ENCODE measurements at places on chromosomes 5 and 9.

DNA sequence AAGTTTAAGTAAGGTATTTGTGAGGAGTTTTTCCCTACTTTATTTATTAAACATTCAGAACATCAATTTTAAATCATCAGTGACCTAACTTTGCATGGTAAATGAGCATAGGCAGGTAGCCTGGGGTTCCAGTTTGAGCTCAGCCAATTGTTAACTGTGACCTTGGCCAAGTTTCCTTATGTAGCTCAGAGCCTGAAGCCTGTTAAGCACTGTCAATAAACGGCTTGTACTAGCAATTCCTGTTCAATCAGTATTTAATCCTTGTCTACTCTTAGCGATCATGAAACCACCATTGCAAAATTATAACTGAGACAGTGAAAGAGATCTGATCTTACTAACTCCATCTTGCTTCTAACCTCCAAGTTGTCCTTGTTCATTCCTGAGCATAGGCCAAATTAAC, 4.7 kb upstream of the SOWAHA start:
- no peak for DNase-seq

DNA sequence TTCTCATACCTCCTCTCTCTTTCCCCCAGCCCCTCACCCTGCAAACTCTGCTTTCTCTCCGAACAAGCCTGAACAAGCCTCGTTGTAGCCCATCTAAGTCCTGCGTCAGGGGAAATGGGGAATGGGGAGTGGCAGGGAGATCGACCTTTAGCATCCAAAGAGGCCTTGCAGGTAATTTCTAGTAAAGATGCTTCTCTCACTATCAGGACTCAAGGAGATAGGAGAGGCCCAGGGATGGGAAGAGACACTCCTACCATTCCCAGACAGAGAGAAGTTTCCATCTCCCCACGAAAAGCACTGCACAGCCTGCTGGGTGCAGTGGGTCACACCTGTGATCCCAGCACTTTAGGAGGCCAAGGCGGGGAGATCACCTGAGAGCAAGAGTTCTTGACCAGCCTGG, 44.4 kb upstream of the CTNNA1 start:
- DNase-seq, result no peak

- no peak for DNase-seq
Observed at GRCh38 chr9:129436751-129437625, 183.9 kb downstream of the C9orf50 start.

GRCh38 chr9:523444-523843, 308.8 kb downstream of the DOCK8 start:
- no peak for DNase-seq

- no peak for DNase-seq
Observed at GRCh38 chr5:150147670-150148069, 8.0 kb downstream of the PDGFRB start.

- DNase-seq, result no peak
Observed at GRCh38 chr5:164020116-164020515, 514.7 kb downstream of the MAT2B start.

GRCh38 chr9:138117836-138118235, 240.3 kb downstream of the CACNA1B start:
- no peak for DNase-seq

- DNase-seq, result no peak
Observed at GRCh38 chr9:36193023-36193422, 2.3 kb downstream of the CLTA start.

DNA sequence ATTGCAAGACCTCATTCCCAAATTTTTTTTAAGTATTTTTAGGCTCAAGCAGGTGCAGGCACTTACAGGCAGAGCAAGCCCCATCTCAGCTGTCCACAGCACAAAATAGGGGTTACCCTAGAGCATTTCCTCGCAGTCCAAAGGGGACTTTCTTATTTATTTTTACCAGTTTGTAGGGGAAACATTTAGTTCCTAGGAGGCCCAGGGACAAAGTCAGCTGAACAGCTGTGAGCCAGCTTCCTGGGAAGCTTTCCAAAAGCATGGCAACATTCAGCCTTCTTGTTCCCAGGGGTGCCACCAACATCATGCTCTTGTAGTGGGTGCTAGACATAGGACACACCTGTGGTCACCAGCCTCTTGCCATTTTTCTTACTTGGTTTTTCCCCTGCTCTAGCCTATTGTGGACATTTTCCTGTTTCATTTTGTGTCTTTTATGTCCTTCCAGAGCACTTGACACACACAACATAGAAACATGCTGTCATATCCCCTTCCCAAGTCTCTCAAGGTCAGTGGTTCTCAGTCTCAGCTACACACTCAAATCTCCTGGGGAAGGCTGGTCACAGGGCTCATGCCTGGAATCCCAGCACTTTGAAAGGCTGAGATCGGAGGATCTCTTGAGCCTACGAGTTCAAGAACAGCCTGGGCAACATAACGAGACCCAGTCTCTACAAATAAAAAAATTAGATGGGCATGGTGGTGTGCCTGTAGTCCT, 38.2 kb downstream of the HAVCR1 start:
- no peak for DNase-seq

GRCh38 chr9:128685636-128686489, 3.2 kb upstream of the SET start:
- DNase-seq, result no peak

- no peak for DNase-seq
Observed at GRCh38 chr5:80644900-80645299, 9.6 kb upstream of the MSH3 start.

DNA sequence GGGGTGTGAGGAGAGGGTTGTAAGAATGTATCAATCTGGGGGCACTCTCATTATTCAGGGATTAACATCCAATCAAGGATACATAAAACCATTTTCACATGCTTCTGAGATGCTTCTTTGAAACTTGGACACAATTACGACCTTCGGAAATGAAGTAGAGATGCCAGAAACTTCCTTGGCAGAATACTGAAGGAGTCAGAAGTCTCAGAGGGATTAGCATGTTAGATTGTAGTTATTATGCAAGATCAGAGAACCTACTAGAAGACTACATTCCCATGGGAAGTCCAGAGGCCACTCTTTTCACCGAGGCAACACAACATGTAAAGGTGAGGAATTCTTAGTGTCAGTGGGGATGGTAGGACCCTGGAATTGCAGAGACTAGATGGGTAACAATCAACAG, 5.1 kb upstream of the SLC22A4 start:
- DNase-seq, result no peak

GRCh38 chr5:34054400-34054729, 11.4 kb upstream of the C1QTNF3 start:
- no peak for DNase-seq

- no peak for DNase-seq
Observed at GRCh38 chr5:99949361-99949760, 585.8 kb upstream of the FAM174A start.

GRCh38 chr5:118565335-118565971, 422.9 kb downstream of the DTWD2 start:
- no peak for DNase-seq

GRCh38 chr9:70962761-70963440, 158.5 kb downstream of the TRPM3 start:
- no peak for DNase-seq

- DNase-seq, result no peak
Observed at GRCh38 chr5:50767588-50767987, 101.2 kb downstream of the PARP8 start.

DNA sequence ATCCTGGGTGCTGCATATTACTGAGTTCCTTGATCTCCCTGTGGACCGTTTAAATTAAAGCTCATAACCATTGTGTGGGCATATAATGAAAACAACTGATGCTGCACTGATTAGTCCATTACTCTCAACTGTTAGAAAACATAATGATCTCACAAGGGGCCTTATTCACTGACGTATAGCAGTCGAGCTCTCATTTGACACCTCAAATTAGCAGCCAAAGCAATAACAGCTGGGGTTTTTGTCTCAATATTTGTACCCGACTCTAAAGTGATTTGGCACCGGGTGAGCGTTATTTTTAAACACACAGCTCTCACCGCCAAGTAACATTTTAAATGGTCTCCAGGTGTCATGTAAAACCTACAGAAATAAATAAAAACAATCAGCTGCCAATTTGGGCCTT, 252.2 kb upstream of the PANK3 start:
- no peak for DNase-seq

GRCh38 chr9:129254566-129255287, 76.7 kb upstream of the IER5L start:
- no peak for DNase-seq

DNA sequence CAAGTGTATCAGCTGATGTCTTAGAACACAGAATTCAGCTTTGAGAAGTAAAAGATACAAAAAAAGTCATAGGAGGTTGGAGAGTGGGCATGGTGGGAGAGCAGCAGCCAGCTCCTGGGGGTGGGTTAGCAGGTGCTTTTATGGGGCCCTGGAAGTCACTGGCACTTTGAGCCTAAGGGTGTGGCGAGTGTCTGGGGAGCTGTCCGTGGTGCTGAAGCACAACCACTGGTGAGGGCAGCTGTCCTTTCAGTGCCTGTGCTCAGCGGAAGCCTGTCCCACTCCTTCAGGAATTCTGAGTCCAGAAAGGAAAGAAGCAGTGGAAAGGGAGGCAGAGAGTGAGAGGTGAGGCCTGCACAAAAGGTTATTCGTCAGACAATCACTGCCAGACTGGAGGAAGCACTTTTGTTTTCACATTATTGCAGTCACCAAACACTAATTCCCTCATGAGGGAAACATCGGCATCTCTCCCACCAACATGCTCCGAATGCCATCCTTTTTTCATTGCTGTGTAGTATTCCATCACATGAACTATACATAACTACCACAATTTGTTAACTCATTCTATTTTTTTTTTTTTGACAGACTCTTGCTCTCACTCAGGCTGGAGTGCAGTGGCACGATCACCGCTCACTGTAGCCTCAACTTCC, 59.4 kb upstream of the RAPGEF1 start:
- peak; percentile 79 for DNase-seq

DNA sequence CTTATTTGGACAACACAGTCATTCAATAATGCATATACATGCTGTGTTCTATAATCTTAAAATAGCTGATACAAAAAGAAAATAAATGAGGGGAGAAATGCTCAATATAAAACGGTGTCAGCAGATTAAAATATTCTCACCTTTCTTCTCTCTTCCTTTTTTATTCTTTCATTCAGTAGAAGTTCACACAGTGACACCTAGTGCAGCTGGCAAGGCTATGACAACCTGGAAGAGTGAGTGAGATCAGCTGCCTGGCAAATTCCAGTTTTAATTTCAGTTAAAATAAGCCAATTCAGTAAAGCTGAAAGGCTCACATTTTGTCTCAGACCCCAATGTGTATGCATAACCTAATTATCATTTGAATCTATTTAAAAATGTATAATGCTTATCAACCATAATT, 150.3 kb downstream of the RASEF start:
- no peak for DNase-seq

GRCh38 chr9:114007991-114008666, 70.0 kb downstream of the AMBP start:
- peak; percentile 54 for DNase-seq

DNA sequence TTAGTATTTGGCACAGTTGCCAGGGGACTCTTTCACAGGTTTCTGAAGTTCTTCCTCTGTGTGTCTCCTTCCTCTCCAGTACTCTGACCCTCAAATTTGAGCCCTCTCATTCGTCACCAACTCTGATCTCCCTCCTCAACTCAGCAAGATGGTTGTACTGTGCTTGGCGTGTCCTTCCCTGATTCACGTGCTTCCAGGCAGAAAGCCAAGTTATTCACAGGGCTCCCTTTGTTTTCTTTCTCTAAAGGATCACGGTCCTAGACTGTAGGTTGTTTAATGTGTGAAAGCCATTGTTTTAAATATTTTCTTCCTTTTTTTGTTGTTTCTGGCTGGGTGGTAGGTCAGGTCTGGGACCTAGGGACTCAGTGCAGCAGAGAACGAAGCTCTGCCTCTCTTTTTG, 142.9 kb downstream of the DMAC1 start:
- DNase-seq, result no peak

- no peak for DNase-seq
Observed at GRCh38 chr5:76867827-76868693, 18.2 kb downstream of the S100Z start.

DNA sequence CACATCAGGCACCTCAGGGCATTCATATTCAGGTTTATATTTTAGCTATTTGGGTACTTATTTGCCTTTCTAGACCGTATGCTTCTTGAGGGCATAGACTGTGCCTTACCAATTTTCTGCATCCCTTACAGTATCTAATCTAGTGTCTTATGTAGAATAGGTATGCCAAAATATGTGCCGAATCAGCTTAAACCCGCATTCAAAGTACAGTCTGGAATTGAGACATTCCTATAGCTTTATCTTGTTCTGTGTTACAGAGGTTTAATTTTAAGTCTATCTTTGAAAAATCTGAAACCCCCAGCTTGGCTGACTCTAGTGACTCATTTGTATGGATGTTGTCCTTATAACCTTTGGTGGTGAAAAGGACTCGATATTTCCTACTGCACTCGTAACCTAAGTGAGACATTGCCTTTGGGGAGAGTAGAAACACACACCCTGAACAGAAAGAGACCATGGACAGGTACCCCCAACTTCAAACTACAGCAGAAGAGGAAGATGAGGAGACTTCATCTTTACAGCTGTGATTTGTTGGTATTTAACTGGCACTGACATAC, 27.0 kb upstream of the TMOD1 start:
- no peak for DNase-seq

DNA sequence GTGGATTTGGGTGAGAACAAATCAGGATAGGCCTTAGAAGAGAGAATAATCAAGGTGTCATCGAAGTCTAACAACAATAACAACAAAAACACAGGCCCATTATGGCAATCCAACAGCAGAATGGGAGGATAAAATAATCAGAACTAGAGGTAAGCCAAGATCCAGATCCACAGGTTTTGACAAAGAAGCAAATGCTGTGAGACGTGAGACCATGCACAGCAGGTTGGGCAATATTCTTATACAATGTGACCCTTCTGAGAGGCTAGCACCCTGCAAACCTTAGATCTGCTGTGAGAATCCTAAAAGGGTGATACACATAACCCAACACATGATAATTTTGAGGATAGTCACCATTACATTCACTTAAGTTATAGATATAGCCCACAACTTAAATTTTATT, 352.9 kb downstream of the CDH10 start:
- no peak for DNase-seq

GRCh38 chr5:143386725-143387124, 16.8 kb downstream of the NR3C1 start:
- no peak for DNase-seq

DNA sequence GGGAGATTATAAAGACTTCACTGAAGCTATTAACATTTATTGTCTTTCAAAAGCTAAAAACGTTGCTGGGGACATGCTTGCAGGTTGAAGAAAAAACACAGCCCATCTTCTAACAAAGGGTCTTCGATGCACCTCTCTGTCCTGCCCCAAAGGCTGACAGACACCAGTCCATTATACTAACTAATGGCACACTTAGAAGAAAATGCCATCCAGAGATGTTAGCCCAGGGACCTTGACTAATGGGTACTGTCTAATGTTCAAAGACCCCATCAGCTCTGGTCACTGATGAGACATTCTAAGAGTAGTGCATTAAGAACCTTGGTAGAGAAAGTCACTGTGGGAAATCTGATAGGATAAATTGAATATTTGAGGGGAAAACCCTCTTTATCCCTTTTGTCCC, 124.9 kb downstream of the EBF1 start:
- no peak for DNase-seq

- no peak for DNase-seq
Observed at GRCh38 chr9:121178676-121179372, 22.8 kb downstream of the RAB14 start.

- no peak for DNase-seq
Observed at GRCh38 chr9:13163287-13163686, 116.2 kb downstream of the MPDZ start.
